ENCODE measurements at places on chromosomes 2 and 18.

- no peak for DNase-seq
Observed at GRCh38 chr2:214104219-214104618, 306.6 kb upstream of the VWC2L start.

- DNase-seq, result no peak
Observed at GRCh38 chr2:144595279-144595678, 75.4 kb upstream of the ZEB2 start.

- DNase-seq, result no peak
Observed at GRCh38 chr2:191421950-191422349, 176.7 kb downstream of the MYO1B start.

GRCh38 chr18:3207565-3207964, 12.2 kb downstream of the MYOM1 start:
- DNase-seq, result no peak

DNA sequence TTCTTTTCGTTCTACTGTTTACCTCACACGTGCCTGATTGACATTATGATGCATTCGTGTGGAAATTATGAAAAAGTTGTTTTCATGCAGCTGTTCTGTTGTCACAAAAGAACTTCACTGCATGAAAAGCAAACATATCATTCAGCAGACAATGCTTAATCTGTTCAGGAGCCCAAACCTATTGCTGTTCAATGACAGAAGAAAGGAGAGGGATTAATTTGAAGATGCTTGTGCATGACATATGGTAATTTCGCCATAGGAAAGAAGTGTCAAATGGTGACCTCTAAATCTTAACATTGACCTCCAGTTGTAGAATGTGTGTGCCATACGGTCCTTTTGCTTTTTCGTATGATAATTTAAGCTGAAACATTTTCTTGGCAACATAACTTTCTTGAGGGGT, 124.5 kb downstream of the WDR7 start:
- DNase-seq, result no peak

DNA sequence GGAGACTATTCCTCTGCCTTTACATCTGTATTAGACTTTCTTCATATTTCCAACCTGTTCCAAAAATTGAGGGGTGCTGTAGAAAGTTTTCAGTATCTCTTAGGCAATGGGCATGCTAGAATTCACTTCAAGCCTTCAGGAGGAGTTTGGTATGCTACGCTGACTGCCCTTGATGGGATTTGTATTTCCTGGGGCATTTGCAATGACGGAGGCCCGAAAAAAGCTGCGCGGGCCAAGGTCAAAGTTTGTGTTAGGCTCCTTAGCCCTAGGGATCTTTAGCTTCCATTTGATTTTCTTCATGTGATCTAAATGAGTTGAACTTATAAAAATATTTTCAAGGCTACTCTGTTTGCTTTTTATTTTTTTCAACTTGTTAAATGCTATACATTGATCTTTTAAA, 5.1 kb downstream of the CPS1 start:
- no peak for DNase-seq

GRCh38 chr18:24055878-24056277, 41.3 kb downstream of the TTC39C start:
- DNase-seq, result no peak

All from CMK (cell line).